ENCODE measurements at places on chromosomes 7 and 10. TPM values are rescaled to one million over a fixed set of nuclear protein-coding genes. Genes with fewer than 3 reads are reported as not detected.

The SFTPA2 gene
- not detected for total RNA-seq

- DNase-seq = no peak
Observed at GRCh38 chr10:133418289-133418993, 6.0 kb downstream of the SPRN start.

DNA sequence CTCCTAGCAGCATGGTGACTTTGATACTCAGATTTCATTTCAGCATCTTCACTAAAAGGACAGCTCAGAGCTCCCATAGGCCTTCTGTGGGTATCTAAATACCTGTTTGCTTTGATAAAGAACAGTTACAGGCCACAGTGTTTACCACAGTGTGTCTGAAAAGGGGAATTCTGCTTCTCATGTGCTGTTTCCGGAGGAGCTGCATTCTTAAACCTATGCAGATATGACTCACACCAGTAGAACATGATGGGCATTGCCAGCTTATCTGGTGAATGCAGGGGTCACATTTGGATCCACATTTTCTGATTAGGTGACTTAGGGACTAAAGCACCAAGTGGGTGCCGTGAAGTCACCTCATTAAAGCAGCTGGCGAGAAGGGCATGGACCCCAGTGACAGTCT, 52.6 kb downstream of the TRRAP start:
- no peak for DNase-seq

DNA sequence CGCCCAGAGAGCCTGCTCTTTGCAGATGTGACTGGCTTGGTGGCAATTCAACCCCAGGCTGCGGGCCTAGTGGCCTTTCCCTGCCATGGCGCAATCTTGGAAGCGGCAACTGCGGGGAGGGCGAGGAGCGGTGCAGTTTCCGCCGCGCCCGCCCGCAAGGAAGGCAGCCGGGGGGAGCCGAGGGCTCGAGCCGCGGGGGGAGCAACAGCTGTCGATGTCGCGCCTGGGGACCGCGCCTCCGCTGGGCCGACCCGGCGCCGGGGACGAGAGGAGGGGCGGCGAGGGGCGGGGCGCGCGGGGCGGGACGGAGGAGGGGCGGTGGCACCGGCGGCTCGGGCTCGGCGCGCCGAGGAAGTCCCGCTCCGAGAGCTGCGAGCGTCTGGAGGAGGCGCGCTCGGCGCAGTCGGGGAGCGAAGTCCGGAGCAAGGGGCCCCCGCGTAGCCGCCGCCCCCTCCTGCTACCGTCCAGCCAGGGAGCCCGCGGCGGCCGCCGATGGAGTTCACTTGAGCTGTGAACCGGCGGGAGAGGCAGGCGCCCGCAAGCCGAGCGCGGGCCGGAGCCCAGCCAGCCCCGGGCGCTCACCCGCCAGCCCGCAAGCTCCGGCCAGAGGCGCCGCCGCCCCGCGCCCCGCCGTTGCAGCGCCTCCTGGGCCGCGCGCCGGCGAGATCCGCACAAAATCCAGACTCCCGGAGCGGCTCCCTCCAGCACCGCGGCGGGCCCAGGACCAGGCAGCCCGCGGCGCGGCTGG, 438.1 kb upstream of the GALNT17 start:
- peak; percentile 73 for DNase-seq

The TUBAL3 gene
- total RNA-seq = not detected

DNA sequence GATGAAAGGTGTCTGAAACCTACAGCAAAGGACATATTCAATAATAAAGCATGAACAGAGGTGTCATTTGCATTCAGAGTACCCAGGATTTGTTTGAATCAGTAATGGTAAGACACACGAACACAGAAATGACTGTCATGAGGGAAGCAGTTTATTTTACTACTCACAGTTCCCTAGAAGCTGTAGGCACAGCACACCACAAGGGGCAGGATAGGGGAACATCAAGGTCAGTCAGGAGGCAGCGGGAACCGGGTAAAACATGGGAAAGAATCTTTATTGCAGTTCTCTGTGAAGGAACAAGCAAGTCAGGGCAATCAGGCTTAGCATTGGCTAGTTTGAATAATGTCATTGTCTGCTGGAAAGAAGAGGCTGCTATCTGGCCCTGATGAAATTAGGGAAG, 70.2 kb upstream of the PDSS1 start:
- peak; percentile 17 for DNase-seq

GRCh38 chr7:106862317-106863089, 2.6 kb upstream of the PIK3CG start:
- DNase-seq = peak; percentile 46

GRCh38 chr10:86108696-86109095, 257.9 kb downstream of the GRID1 start:
- no peak for DNase-seq

Measured in A673 (cell line).